Stimulated activated CD4-positive, alpha-beta T cell treated with anti-CD3 and anti-CD28 coated beads, Interleukin-1b, Interleukin-23, amount 100 ng/mL, for 1 hour (primary cell): ENCODE measurements at places on chromosomes 3 and 15.

DNA sequence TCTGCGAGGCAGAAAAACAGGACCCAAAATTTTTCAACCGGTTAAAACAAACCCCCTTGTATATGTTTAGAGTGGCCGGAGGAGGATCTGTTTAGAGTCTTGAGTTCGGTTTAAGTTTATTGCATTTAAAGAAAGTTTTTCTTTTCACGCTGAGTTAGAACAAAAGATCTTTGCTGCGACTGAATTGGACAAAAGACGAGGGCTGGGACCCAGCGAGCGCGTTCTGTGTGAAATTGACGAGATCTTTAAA is 9.8 kb downstream of the NR2F2 start:
- no peak for DNase-seq

DNA sequence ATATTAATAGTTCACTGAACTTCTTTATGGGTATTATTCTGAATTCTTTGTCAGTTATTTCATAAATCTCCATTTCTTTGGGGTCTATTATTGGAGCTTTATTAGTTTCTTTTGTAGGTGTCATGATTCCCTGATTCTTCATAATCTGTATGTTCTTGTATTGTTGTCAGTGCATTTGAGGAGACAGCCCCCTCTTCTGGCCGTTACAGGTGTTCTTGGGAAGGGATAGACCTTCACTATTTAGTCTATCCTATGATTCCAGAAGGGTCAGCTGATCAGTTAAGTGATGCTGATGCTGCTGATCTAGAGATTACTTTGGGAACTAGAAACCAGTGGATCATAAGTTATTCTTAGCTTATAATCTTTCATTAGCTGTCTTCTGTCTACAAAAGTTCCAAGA is 34.9 kb downstream of the TMEM39A start:
- DNase-seq, result no peak

DNA sequence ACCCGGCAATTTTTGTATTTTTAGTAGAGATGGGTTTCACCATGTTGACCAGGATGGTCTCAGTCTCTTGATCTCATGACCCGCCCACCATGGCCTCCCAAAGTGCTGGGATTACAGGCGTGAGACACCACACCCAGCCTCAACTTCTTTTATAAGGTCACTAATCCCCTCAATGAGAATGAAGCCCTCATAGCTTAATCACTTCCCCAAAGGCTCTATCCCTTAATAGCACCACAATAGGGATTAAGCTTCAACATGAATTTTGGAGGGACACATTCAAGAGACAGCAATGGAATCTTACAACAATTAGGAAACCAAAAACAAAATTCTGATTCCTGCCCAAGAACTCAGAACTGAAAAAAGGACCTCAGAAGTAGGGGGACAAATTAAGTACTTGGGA is 126.8 kb downstream of the ATP1B3 start:
- no peak for DNase-seq

GRCh38 chr15:66287461-66288057 is 5.8 kb upstream of the DIS3L start:
- DNase-seq, result no peak

DNA sequence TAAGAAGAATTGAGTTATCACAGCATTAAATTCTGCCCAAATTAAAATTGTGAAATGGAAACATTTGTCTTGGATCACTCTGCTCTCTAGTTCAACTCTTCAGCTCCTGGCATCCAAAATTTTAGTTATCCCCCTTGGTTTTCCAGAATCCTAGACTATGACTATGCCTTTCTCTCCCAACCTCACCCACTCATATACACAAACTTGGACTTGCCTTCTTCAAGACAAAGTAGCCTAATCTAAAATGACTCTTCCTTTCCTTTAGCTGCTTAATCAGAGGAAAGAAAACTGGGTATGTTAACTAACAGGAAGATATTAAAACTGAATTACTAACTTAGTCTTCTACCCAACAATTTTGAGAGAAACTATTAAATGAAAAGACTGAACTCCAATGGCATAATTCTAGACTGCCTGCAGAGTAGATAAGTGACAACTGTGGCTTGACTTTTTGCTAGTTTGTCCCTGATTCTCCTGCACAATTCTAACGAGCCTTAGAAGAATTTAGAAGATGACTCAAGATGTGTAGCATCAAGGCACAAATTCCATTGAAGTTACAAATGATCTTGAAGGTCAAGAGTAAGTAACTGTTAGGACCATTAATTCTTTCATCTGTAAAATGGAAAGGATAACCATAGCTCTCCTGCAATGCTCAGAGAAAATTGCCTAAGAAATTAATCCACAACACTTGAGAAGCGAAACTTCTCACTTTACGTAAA is 5.2 kb upstream of the GOLIM4 start:
- DNase-seq, result no peak

DNA sequence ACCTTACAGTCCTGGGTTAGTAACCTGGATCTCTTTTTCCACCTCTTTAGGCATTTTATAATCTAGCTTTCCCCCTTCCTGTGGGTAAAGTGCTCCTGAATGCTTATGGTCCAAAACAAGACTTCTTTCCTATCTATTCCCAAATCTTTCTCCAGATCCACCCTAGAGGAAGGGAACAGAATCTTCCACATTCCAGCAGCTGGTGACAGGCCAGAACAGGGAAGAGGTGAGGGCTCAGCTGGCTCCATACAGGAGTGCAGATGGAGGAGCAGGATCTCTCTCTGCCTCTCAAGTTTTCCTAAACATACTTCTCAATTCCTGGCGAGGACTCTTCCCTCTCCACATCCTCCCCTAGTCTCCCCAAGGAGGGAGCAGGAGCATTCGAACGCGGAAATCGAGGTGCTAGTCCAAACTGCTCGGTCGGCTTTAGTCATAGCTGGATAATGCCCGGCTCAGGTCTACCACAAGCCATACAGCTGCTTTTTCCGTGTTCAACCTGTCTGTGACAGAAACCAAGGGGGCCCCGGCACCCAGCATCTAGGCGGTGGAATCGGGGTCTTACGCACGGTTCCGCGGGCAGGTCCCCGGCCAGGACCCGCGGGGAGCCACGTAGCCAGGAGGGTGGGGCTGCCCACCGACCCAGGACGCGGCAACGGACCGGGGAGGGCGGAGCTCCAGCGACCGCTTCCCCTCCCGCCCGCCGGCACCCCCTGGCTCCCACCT is 4.0 kb downstream of the RASSF1 start:
- no peak for DNase-seq

DNA sequence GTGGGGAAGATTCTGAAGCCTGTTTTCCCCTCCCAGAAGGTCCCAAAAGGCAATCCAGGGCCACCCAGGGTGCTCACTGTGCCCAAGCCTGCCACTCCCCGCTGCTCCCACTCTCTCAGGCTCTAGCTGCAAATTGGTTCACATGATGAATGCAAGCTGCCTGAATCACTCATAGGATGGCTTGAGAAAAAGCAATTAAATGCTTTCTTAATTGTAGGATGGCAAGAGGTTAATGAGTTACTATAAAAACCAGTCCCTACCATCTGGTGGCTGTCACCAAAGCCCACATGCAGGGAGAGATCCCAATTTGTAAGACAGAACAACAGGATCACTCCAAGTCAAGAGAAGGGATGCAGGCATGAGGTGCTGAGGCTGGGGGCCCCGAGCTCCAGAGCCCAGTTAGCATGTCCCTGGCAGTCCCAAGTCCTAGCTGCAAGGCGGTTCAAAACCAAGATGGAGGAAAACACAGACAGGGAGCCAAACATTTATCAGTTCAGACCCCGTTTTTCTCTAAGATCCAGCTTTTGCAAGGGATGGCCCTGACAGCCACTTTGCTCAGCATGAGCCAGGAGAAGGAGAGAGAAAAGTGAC is 207.1 kb downstream of the UACA start:
- DNase-seq, result no peak

DNA sequence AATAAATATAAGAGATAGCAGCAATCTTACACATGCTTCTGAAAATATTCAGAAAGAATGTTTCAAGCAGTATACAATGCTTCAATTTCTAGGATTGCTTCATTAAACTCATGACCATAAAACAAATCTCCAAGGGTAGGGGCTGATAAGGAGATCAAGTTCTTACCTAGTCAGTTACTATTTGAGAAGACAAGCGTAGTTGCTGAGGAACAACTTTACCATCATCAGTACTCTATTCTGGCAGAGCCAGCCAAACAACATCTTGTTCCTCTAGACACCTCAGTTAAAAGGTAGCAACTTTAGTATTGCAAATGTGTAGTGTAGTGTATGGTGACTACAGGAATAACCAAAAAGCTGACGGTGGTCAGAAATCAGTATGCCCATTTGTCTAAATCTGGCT is 85.4 kb upstream of the CHRM5 start:
- DNase-seq, result no peak

GRCh38 chr15:86595741-86596140 is 516.1 kb downstream of the AGBL1 start:
- DNase-seq, result no peak

- no peak for DNase-seq
Observed at GRCh38 chr3:105417525-105418289, 51.0 kb downstream of the ALCAM start.

DNA sequence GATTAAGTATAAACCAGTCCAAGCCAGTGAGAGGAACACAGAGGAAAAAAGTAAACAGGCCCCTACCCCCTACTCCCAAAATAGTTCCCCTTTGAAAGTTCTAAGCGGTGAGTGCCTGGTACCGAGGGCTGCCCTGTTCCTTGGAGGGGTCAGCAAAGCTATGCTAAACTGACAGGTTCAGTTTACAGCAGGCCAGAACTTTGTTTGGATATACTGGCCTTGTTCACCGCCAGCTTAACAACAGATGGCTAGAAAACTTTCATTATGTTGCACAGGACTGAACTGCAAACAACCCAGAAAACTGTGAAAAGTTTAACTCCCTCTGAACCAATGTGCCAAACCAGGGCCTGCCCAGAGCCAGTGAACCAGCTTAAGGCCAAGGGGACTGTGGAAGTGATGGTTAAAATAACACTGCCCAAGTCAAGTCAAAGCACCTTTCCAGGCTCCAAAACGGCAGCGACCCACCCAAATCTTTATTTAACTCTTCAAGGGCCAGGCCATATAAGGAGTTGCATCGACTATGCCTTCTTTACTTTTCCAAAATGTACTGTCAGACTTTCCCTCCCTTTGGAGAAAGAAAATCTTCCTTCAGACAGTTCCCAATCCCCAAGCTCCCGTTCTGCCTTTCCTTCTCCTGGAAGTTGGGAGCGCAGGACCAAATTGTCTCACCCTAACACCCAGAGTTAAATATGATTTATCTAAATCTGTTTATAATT is 448.0 kb downstream of the FOXP1 start:
- no peak for DNase-seq

GRCh38 chr15:59447367-59447766 is 9.4 kb downstream of the FAM81A start:
- no peak for DNase-seq

GRCh38 chr15:39327005-39327730 is 253.7 kb upstream of the THBS1 start:
- no peak for DNase-seq

DNA sequence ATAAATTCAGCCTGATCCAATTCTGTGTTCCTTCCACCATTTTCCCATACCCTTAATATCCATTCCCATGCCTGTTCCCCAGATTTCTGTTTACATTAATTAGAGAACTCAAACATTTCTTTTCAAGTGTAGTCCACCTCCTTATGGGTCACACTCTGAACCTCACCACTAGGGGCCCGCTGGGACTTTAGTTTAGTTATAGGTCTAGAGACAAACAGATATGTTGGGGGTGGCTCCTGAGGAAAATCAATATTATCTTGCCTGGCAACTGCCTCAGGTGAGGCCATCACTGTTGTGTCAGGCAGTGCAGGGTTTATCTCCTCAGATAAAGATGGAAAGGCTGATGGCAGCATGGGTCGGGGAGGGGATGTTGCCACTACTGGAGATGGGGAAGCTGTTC is 72.8 kb downstream of the CLDN1 start:
- no peak for DNase-seq
